Activated naive CD4-positive, alpha-beta T cell (primary cell): ENCODE measurements at places on chromosomes 3 and 15.
A peak's percentile ranks its signal among the peaks of the same experiment; 100 is the strongest.

DNA sequence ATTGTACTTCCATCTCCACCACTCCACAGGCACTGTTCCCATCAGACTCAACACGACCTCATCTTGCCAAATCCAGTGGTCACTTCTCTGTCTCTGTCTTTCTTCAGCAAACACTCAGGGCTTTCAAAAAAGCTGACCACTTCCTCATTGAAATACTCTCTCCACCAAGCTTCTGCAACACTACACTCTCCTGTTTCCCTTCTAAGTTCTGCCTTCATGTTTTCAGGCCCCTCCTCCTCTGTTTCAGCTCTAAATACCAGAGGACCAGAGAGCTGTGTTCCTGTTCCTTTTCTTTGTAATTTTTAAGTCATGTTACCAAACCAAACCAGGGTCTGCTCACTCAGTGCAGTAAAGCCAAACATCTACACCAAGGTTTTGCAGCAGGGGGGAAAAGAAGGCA lies 33.8 kb upstream of the ACP3 start:
- no peak for DNase-seq

GRCh38 chr15:23913081-23913480 lies 226.0 kb upstream of the NDN start:
- DNase-seq, result no peak

DNA sequence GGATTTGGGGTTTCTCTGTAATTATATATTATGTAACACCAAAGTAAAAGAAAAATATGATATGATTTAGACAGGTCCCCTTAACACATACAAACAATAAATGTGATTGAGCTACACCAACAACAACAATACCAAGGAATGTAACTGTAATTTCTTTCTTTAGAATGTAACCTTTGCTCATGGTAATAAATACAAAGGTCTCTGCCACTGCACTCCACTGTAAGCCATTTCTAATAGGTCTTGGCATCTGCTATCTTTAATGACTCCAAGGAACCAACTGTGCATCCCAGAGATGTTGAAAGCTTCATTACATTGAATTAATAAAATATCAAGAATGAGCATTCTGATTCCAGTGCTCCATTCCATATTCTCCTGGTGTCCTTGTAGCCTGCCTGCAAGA lies 88.8 kb downstream of the PDZRN3 start:
- DNase-seq, result no peak

GRCh38 chr3:105611304-105612192 lies 244.8 kb downstream of the ALCAM start:
- no peak for DNase-seq

DNA sequence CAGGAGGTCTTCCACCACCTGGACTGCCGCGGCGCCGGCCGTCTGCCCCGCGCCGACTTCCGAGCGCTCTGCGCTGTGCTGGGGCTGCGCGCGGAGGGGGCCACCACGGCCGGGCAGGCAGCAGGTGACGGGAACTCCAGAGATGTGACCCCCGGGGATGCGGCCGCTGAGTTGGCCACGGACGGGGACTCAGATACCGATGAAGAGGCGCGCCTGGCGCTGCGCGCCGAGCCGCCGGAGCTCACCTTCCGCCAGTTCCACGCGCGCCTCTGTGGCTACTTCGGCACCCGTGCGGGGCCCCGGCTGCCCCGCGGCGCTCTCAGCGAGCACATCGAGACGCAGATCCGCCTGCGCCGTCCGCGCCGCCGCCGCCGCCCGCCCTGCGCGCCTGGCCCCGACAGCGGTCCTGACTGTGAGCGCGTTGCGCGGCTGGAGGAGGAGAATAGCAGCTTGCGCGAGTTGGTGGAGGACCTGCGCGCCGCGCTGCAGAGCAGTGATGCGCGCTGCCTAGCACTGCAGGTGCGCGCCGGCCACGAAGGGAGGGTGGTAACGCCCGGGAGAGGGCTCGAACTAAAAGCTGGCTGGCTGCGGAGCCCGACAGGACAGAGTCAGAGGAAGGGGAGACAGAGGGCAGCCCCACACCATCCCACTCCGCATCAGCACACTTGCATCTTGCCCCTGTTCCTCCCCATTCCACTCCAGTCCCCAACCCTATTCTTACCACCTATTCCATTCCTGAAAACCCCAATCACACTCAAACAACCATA lies 885 bp downstream of the EFCC1 start:
- DNase-seq, result no peak

- no peak for DNase-seq
These were observed 22.8 kb downstream of the TRPC1 start for GRCh38 chr3:142746646-142747045.

DNA sequence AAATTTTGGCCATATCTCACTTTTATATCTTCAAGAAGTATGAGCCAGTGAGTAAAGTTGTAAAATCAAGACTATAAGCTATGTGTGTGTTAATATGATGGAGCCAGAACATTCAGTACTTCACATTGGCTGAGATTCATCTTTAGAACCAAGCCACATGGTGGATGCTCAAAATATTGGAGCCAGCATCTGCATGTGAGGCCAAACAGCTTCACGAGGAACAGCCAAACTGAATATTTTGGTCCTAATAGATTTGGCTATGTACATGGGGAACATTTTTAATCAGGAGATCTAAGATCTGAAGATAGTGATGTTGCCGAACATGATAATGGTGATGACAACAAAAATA lies 1089.8 kb downstream of the TUSC7 start:
- no peak for DNase-seq

GRCh38 chr3:127723011-127723567 lies 50.3 kb downstream of the ABTB1 start:
- no peak for DNase-seq

GRCh38 chr3:137008131-137008530 lies 50.3 kb downstream of the IL20RB start:
- DNase-seq, result no peak

- no peak for DNase-seq
These were observed 348.8 kb upstream of the ZNF717 start for GRCh38 chr3:76134166-76134565.

DNA sequence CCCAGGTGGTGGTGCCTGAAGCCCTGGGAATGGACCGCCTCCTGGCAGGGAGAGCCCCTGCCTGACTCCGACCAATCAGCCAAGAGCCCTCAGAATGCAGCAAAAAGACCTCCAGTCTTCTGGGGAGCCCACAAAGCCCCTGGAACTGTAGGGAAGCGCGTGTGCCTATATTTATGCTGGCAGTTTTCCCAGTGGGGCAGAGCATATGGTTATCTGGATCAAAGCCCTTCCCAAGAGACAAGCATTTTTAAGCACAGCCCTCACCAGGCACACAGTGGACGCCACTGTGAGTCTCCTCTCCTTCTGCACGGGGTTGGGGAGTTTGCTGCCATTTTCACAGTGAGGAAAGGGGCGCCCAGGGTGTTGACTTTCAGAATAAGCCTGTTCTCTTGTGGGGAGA lies 80.9 kb upstream of the RPL32 start:
- DNase-seq, result no peak

DNA sequence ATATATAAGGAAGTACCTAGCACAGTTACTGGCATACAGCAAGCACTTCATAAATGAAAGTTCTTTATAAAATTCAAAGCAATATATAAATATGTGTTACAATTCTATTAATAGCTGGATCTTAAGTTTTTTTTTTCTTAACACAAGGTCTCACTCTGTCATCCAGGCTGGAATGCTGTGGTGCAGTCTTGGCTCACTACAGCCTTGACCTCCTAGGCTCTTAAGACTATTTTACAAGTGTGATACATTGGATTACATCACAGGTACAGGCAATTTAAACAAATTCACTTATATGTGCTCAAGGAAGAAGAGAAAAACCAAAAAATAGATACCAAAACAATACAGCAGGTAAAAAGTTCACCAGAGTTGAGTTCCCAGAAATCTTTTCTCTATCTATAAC lies 60.6 kb downstream of the ZNF280D start:
- DNase-seq, result no peak

GRCh38 chr15:91469632-91470567 lies 369.8 kb downstream of the SV2B start:
- no peak for DNase-seq

- peak; percentile 52 for DNase-seq
These were observed at the start of gene CPLX3 for GRCh38 chr15:74826364-74826819. TSS of gene CPLX3 (plus strand) at chr15:74826627. CDS start at chr15:74826704, 77 bp downstream.

DNA sequence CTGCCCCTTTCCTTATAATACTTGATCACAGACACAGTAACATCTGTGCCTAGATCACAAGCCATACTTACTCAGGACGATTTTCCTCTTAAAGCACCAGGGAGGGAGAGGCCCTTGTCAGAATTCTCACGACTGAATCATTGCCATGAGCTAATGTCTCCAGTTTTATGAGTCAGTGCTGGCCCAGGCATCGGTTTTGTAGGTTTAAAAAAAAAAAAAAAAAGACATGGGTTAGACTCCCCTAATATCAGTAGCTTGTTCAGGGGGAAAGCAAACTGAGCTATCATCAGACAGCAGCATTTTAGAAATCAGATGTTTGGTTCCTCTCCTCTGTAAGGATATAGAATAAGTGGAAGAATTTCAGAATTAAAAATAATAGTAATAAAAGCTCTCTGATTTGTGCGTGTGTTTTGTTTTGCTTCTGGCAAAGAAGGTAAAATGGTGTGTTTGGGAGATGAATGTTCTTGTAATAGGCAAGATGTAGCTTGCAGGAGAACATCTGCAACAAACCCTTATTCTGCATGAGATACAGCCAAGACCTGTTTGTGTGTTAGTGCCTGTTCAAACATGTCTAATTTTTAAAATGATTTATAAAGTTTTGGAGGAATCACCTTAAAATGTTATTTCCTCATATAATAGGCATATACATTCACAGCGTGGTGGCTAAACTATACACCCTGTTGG lies 193.6 kb downstream of the TP63 start:
- DNase-seq, result no peak

DNA sequence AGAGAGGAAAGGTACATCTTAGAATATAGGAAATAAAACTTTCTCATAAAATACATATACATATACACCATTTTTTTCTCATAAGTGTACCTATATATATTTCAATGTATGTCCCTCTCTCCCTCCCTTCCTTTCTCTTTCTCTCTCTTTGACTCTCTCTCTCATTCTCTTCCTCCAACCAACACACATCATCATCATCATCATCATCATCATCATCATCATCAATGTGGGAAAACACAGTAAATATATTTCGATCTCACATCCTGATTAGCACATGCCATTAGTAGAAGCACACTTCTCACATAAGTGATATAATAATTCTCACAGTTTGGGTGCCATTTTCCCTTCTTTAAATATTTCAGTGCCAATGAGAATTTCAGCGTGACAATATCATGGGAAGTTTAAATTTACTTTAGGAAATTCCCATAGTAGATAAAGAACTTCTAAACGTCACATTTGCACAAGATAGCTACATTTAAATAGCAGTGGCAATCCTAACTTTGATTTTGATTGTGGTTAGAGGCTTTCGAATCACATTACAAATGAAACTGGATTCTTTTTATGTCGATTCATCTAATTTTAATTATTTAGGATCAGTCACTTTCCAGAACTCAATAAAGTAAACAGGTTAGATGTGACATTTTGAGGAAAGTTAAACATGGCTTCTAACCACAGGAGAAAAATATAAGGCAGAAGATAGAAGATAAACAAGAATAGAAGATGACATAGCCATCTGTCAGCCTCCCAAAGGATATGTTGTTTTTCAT lies 33.0 kb upstream of the ACTC1 start:
- DNase-seq, result no peak

DNA sequence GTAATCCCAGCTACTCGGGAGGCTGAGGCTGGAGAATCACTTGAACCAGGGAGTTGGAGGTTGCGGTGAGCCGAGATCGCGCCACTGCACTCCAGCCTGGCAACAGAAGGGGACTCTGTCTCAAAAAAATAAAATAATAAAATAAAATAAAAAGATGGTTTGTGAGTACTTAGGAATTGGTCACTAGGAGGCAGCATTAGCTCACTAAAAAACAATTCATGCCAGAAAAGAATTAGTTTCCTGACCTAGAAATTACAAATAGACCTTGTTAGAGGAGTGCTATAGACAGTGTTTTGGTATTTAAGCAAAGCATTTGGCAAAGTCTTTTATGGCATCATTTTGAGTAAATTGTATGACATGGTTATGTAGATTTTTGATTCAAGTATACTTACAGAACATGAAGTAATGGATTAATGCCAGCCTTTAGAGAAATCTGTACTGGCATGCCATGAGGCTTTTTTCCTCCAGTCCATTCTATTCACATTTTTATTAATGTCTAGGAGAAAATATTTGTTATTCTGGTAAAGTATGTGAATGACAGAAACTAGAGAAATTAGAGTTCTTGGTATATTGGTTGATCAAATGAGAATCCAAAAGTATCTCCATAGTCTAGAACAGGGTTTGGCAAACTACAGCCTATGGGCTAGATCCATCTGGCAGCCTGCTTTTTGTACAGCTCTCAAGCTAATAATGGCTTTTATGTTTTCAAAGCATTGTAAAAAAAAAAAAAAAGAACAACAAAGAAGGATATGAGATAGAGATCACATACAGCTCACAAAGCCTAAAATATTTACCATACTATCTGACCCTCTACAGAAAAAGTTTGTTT lies 81.6 kb downstream of the LRRC49 start:
- no peak for DNase-seq

GRCh38 chr3:114973536-114973935 lies 173.6 kb downstream of the ZBTB20 start:
- no peak for DNase-seq

- no peak for DNase-seq
These were observed 65.9 kb downstream of the CACNA2D3 start for GRCh38 chr3:54188176-54188791.

GRCh38 chr15:51647128-51647562 lies 24.6 kb upstream of the DMXL2 start:
- DNase-seq, result no peak

GRCh38 chr15:77702211-77702957 lies 69.7 kb upstream of the LINGO1 start:
- DNase-seq, result no peak

DNA sequence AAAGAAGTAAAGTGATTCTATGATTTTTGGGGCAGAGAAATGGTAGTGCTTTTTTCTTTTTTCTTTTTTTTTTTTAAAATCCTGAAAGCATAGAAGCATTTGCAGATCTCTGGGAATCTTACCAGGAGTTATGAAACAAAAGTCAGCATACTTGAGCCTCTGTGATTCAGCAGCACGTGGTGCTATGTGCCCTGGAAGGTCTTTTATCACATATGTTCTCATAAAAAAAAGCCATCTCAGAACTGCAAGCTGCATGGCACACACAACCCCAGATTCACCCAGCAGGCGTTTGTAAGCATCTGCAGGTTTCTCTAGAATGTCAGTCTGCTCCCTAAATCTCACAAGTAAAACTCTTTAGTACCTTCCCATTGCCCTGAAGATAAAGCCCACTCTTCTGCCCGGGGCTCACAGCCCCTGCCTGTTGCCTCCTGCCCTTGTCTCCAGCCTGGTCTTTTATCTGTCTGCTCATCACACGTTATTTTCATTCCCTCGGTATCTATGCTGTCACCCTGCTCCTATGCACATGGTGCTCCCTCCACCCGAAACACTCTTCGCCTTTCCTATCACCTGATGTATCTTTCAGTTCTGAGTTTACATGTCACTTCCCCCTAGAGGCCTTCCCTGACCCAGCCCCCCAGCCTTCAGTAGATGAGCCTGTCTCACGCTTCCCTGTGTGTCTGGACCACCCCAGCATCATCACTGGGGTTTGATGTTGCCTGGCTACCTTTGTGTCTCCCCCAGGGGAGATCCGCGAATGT lies 72.4 kb downstream of the CHDH start:
- no peak for DNase-seq

- no peak for DNase-seq
These were observed 126.7 kb upstream of the NR2E3 start for GRCh38 chr15:71683411-71684274.
